ENCODE measurements at places on chromosomes 5 and 9.
A peak's percentile ranks its signal among the peaks of the same experiment; 100 is the strongest.

DNA sequence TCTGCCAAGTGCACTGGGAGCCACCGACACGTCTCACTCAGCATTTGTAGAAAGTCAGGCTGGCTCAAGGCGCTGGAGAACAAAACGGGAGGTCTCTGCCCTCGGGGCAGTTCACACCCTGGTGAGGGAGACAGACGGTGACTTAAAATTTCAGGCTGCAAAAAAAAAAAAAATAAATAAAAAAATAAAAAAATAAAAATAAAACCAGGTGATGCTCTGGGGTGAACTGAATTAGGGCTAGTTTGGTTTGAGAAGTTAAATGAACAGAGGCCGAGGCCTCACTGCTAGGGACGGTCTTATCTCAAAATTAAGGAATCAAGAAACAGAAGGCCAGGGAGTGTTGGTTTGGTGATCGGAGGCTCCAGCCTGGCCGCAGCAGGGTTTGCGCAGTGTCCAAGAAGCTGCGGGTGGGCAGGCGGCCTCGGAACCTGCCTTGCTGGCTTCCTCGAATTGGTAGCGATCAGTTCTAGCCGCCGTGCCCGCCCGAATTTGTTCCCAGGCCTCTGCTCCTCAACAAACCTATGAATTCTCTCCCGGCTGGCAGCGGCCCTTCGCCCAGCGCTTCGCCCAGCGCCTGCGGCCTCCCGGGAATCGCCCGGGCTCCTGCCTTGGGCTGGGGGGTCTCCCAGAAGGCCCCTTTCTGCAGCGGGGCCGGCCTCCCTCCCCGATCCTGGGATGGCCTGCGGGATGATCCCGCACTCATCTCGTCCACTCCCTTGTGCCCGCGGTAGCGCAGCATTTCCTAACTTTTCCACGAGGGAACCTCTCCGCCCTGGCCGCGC, 1.5 kb downstream of the NKX2-5 start:
- no peak for DNase-seq

- DNase-seq: no peak
Observed at GRCh38 chr9:34690983-34691935, at the start of gene CCL19. CCL19 (minus strand) TSS chr9:34691276; CDS start chr9:34691139, 137 bp downstream.

DNA sequence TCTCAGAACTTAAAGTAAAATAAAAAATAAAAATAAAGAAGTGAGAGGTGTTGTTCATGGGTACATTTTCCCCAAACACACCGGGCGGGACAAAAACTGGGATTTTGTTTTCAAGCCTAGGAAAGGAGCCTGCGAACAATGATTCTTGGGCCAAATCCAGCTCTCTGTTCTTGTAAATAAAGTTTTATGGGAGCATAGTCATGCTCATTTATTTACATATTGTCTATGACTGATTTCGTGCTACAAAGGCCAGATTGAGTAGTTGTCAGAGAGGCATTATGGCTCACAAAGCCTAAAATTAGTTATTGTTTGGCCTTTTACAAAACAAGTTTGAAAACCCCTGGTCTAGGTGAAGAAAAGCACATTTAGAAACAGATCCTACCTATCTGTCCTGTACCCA, 821.0 kb upstream of the GRAMD2B start:
- DNase-seq: no peak

- no peak for DNase-seq
Observed at GRCh38 chr5:132463811-132464155, 26.8 kb downstream of the IRF1 start.

DNA sequence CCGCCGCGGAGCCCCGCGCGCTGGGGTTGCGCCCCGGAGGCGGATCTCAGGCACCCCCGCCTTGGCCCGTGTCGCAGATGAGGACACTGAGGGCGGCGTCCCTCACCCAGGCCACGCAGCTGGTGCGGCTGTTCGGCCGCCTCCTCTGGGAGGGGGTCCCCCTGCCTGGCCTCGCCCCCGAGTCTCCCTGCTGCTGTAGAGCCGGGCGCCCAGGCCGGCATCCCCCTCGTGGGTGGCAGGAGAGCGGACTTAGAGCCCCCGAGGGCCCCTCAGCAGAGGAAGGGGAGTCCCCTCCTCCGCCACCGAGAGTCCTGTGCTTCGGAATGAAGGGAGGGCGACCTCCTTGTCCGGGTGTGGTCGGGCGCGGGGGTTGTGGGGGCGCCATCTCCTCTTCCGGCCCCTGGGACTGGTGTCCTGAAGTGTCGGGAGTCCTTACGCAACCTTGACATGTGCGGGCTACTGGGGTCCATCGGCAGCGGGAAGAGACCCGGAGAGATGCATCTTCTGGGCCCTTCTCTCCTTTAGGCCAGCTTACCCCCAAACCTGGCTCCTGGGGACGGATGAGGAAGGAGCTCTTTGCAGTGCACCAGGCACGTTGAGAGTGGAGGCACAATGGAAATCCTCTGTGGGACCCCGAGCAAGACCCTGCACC, 11.7 kb upstream of the EXOSC2 start:
- peak; percentile 12 for DNase-seq

GRCh38 chr9:137109250-137110146, 5.0 kb downstream of the DPP7 start:
- no peak for DNase-seq

DNA sequence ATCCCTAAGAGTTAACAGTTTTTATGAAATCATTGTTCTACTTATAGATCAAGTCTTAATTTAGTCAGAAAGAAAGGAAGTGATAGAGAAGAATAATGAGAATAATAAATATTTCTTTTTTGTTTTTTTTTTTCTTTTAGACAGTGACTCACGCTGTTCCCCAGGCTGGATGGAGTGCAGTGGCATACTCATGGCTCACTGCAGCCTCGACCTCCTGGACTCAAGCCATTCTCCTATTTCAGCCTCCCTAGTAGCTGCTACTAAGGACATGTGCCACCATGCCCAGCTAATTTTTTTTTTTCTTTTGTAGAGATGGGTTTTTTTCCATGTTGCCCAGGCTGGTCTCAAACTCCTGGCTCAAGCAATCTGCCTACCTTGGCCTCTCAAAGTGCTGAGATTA, 11.0 kb downstream of the IFNA21 start:
- DNase-seq: no peak

DNA sequence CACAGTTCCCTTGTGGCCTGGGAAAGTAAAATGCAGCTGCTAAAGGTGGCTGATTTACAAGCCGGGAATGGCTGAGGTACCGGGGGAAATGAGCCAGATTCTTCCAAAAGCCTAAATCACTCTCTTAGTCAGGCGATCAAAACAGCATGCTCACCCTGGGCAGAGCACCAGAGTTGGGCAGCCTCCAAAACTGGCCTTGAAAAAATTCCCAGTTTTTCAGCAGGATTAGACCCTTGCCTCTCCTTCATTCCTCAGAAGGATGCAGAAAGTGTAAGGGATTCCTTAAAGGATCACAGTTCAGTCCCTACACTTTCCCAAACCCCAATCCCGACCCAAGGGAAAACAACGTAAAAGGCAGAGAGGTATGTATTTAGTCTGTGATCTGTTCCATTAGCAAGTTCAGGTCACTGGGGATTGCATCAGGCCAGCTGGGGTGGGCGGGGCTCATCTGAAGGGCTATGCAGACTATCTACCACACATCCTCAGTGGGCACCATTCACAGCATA, 16.9 kb downstream of the TMEM174 start:
- peak; percentile 39 for DNase-seq

All from H54 (cell line).